ENCODE measurements at places on chromosomes 16 and 17.

GRCh38 chr16:85428899-85429775 lies 184.0 kb upstream of the GSE1 start:
- DNase-seq: no peak

- no peak for DNase-seq
Observed at GRCh38 chr16:82111944-82112343, 58.1 kb downstream of the MPHOSPH6 start.

GRCh38 chr16:27217256-27217655 lies 13.9 kb downstream of the KDM8 start:
- no peak for DNase-seq

DNA sequence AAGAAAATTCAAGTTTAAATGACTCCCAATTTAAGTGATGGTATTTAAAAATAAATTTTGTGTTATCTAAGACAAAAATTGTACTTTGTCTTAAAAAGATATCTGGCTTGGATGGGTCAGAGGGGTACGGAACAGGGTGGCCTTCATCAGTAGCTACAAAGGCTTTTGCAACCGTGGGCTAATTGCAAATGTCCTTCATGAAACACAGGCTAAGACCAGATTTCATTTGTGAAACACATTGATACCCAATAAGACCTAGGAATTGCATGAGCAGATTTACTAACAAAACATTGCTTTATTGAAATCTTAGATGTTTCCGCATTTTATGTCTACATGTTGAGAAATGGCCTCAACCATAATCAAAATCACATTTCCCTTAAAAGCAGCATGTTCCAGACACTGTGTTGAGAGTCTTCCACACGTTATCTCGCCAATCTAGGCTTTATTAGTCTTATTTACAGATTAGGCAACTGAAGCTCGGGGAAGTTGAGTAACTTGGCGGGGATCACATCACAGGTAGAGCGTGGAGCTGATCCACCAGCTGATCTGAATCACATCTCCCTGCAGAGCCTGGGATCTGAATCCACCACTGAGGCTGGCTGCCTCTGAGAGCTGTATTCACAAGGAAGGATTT lies 21.8 kb downstream of the FBXO39 start:
- no peak for DNase-seq

DNA sequence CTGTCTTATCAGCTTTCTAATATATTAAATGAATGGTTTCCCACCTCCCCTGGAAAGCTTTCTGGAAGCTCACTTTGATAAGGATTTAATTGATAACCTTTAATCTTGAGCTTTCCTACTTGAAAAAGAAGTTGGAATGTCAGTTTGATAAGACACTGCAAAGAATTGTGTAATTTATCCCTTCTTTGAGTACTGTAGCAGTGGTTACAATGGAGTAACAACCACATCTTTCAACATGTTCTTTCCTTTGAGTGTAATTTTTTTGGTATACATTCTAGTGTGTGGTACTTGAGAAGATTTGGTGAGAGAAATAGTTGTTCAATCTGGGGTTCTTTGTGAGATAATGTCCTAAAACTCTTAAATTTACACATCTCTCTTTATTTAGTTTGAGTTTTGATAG lies 43.4 kb downstream of the CPD start:
- no peak for DNase-seq

- no peak for DNase-seq
Observed at GRCh38 chr17:35236821-35237220, 6.1 kb upstream of the SLFN5 start.

- no peak for DNase-seq
Observed at GRCh38 chr17:45050481-45051059, 862 bp downstream of the DCAKD start.

GRCh38 chr17:40916366-40916765 lies 21.1 kb downstream of the KRT23 start:
- DNase-seq: no peak

DNA sequence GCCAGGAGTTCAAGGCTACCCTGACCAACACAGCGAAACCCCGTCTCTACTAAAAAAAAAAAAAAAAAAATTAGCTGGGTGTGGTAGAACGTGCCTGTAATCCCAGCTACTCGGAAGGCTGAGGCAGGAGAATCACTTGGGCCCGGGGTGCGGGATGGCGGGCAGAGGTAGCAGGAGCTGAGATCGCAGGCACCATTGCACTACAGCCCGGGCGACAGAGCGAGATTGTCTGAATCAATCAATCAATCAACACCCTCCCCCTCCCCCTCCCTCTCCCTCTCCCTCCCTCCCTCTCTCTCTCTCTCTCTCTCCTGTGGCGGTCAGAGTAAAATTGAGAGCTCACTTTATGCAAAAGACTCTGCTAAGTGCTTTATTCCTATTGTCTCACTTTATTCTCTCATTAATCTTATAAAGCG lies 1.2 kb downstream of the HSDL1 start:
- DNase-seq: no peak

- no peak for DNase-seq
Observed at GRCh38 chr17:65104973-65105372, 32.2 kb upstream of the RGS9 start.

DNA sequence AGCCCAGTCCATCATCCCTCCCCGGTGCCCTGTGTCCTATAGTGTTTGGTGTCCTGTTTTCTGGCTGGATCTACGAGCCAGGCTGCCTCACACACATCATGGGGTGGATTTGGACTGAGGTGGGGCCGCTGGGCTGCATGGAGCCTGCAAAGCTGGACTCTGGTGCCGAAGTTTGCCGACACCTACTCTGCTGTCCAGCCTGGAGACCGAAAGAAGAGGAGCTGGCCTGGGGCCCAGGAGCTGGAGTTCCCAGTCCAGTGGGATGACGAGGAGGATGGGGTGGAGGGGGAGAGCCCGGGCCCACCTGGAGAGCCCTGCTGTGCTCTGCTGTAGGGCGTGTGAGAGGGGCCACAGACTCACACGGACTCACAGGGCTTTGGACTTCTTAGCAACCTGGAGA lies 40.3 kb upstream of the ENPP7 start:
- no peak for DNase-seq

DNA sequence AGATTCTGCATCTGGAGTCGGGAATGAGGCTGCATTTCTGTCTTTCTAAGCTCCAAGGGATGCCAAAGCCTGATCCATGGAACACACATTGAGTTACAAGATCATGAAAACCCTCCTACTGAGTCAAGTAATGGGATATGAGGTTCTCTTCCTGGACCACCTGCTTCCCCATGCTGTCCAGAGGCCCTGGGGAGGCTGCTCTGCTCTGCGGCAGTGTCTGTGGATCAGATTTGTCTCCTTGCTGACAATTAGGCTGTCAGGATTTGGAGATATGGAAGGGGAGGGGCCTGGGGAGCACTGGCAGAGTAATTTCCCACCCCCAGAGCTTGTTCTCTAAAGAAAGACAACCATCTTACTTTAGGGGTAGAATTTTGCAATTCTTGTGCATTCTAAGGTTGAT lies 33.0 kb downstream of the C16orf95 start:
- DNase-seq: no peak

GRCh38 chr16:66608241-66609138 lies 4.0 kb downstream of the CMTM3 start:
- peak; percentile 63 for DNase-seq

- DNase-seq: no peak
Observed at GRCh38 chr17:65061646-65062045, 5.1 kb upstream of the GNA13 start.

DNA sequence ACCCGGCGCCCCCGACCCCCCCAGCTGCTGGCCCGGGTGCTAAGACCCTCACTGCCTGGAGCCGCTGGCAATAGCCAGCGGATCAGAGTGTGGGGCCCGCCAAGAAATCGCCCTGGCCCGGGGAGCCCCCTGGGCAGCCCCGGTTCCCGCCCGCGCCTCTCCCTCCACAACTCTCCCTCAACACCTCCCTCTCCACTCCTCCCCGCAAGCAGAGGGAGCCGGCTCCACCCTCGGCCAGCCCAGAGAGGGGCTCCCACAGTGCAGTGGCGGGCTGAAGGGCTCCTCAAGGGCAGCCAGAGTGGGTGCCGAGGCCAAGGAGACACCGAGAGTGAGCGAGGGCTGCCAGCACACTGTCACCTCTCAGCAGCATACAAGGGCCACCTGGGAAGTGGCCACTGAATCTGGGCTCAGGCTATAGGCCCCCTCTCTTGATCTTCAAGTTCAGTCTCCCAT lies 385.5 kb downstream of the SEC14L1 start:
- no peak for DNase-seq

DNA sequence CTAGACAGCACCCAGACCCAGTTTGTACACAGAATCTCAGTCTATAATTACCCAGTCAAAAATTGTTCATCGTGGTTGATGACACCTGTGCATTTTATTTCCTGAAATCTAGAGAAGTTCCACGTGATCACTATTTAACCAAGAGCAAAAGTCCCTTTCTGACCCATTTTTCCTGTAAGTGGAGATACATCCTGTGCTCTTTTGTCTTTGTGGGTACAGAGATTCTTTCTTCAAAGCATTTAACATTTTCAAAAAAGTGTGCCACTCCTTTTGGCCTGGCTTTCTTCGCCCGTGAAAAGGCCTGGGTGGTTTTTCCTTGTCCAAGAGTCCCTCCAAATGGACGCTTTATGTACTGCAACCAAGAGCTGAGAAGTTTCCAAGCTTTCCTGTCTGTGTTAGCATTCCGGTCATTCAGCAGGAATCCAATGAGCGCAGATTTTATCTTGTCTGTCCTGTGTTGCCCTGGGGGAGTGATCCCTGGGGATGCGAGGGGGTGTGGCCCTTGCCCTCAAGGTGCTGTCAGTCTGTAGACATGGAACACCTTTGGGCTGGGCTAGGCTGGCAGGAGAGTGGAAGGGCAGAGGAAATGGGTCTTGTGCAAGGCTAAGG lies 161.1 kb upstream of the CACNG5 start:
- DNase-seq: peak; percentile 27

GRCh38 chr16:85002099-85002541 lies 9.2 kb downstream of the ZDHHC7 start:
- no peak for DNase-seq

DNA sequence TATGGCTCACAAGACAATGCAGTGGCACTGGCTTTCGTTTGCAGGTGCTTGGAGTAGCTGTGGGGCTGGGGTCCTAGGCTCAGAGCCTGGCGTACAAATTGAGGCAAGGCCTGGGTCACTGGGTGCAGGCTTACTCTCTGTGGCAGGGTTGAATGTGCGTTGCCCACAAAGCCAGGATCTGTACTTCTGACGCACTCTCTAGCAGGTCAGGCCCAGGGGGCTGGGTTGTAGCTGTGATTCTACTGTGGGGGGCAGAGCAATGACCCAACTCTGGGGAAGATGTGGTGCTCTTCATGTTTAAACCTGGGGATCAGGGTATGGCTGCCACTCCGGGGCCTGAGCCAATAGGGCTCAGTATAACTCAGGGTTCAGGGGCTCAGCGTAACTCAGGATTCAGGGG lies 6.4 kb upstream of the PRSS21 start:
- no peak for DNase-seq

DNA sequence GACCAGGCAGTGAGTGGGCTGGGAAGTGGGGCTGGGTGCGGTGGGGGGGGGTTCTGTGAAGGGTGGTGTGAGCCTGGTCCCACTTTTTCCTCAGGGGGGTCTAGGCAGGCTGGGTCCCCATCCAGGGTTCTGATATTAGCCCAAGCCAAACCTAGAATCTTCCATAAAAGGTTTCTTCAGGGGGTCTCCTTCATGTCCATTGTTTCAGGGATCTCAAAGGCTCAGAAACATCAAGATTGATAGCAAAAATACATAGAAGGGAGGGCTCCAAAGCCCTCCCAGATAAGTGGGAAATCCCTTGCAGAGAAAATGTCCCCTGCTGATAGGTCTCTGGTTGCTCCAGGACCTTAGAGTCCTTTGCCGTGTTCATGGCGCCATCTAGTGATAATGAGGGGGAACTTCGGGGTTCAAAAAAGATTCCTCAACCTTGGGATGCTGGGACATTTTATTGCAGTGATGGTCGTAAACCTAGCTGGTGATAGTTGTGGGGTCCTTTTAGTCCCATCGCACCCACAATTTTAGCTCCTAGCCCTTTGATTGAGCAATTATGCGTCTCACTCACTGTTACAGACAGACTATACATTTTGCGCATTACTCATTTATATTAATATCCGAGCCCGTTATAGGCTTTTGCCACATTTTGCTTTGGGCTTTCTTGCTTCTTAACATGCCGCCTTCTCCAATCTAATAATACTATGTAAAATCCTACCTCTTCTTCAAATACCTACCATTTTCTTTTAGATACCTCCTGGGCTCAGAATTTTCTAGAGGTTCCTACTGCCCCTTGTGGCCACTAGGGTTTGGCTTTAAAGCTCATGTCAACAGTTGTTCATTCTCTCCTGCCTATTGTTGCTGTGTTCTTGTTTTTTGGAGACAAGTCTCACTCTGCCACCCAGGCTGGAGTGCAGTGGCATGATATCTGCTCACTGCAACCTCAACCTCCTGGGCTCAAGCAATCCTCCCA lies 35.1 kb downstream of the IGF2BP1 start:
- DNase-seq: peak; percentile 41
